ENCODE measurements at places on chromosomes 16 and 17.

DNA sequence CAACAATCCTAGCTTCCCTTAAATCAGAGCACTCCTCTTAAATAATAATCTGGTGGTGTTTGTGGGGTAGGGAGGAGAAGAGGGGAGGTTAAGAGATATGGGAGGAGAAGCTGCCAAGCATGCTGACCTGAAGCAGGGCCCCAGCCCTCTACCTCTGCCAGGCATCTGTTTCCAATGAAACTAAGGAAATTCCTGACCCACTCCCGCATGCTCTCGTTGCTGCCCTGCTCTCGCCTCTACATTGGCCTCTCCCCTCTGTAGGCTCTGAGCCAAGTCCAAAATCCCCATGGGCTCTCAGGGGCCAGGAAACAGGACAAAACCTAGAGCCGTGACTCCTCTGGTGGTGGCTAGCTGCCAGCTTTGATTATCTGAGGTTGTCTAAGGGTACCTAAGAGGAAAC lies 559.5 kb upstream of the CDH11 start:
- no peak for ATAC-seq

GRCh38 chr17:42886283-42887176 lies 14.1 kb upstream of the G6PC1 start:
- ATAC-seq: no peak

DNA sequence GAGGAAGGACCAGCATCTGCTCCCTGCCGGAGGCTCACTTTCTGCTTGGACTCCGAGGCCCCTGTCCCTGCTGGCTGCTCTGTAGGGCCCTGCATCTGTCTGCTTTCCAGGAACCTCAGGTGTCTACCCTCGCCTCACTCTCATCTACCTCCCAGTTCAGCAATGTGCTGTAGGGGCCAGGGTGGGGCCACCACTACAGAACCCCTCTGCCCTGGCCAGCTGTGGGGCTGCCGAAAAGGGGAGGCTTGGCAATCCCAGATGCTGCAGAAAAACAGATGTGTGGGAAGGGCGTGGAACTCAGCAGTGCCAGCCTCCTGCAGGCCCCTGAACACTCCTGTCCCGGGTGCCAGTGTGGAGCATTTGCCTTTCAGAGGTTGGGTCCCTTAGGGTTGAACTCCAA lies 80.1 kb upstream of the ZNF469 start:
- ATAC-seq: no peak

DNA sequence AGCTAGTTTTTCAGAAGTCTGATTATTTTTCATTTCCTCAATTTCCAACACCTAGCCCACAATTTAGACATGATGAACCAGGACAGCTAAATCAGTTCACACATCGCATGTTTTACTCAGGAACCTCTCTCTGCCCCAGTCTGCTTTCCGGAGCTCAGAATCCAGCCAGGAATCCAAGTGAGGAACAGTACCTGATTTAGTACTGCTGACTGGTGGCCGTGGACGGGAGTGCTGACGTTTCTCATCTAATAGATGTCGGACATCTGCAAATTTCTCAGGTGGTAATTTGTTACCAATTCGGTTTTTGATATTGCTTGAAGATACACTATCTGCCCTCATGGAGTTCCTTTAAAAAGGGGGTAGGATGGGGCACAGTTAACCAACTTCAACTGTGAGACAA lies 14.9 kb upstream of the ITGAE start:
- no peak for ATAC-seq

DNA sequence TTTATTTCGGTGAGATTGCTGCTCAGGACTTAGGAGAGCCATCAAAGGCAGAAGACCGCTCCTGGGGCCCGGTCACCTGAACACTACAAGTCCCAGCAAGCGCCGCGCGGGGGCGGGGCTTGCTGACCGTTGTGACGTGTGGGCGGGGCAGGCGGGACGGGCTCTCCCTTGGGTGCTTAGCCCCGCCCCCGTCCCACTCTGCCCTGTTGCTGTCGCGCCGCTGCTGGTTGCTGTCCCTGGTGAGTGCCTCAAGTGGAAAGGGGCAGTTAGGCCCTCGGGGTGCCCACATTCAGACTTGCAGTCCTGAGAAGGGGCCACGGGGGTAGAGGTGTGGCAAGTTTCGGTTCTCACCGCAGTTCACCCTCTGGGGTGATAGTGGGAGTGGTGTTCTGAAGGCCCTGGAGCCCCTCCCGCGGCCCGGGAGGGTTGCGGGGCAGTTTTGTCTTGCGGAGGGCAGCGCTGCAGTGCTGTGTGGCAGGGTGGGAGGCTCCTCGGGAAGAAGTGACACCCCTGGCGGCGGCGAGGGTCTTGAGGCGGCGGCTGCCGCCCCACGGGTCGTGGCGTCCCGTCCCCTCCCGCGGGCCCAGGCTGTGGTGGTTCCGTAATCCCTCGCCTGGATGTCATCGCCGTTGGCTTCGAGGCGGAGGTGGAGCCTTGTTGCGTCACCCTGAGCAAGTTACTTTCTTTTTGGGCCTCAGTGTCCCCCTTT lies at the start of gene CALCOCO2:
Gene CALCOCO2 (plus strand): TSS at position 196 of the 709 bp plus-strand sequence. CDS start 10,673 bp downstream, outside the sequence.
- ATAC-seq: peak; percentile 86

DNA sequence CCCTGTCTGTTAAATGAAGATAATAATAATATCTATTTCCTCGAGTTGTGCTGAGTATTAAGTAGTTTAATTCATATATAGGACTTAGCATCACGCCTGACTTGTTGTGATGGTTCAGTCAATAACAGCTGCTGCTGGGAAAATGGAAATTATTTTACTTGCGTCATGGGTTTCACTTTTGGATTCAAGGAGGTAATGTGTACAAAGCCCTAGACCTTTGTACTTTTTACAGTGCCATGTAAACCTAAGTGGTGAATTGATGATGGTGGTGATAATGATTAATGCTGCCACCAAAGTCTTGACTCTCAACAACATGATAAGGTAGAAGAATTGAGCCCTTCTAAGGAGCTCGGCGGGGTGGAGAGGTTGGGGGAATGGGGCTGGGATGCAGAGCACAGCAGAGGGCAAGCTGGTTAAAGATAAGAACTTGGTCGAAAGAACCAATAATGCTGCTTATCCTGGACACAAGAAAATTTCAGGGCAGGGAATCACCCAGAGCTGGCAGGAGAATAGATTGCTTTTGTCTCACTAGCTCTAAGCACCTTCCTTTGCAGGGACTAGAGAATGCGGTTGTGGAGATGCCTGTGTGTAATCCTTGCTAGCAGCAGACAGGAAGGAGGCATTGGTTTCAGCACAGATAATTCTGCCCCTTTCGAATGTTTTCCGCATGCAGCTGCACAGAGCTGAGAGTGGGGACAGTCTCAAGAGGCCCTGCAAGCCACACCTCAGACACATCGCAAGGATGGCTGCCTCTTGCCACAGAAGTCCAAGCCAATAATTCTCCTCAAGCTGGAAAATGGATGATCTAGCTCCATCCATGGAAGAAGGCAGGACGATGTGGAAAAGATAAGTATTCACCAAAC lies 187.1 kb downstream of the TMEM114 start:
- ATAC-seq: no peak

GRCh38 chr17:20035501-20035900 lies 26.3 kb downstream of the SPECC1 start:
- no peak for ATAC-seq

DNA sequence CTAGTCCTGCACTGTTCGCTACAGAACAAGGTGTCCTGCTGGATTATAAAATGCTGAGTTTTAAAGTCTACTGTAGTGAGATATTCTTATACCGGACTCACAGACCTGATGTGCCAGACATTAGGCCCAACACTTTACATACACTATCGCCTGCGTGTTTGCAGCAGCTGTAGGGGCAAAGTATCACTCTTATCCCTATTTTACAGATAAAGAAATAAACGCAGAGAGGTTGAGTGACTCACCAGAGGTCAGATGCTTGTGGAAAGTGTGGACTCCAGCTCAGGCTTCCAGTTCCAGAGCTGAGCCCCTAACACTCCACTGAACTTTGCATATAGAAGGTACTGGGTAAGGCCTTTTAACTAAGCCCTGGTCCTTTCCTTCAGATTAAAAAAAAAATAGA lies 47.4 kb downstream of the PLXDC1 start:
- no peak for ATAC-seq

GRCh38 chr16:67537270-67537635 lies 8.6 kb downstream of the RIPOR1 start:
- ATAC-seq: peak; percentile 62

DNA sequence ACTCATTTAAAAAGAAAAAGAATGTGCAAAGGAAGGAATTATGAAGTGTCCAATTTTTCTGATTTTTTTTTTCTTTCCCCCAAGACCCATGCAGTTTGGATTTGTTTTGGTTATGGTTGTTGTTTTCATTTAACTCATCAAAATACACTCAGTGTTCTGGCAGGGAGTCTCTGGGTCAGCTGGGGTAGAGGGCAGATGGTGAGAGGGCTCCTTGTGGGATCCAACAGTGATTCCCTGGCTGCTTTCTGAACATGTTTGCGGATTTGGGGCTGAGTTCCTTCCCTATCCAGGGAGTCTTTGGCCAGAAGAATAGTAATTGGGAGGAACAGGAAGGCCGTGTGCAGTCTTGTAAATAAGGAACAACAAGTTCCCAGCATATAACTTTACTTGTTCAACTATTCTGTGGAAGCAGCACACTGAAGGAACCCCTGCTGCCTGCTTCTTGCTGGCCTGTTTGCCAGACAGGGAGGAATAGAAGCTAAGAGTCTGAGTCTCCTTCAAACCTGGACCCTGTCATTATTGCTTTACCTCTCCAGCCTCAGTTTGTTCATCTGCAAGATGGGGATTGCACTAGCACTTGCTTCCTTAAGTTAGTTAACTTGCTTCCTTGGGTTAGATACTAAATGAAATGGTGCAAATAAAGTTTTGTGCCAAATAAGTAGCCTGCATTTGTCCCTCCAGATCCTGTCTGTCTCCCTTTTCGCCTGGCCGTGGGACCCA lies 32.1 kb downstream of the C17orf67 start:
- ATAC-seq: no peak

DNA sequence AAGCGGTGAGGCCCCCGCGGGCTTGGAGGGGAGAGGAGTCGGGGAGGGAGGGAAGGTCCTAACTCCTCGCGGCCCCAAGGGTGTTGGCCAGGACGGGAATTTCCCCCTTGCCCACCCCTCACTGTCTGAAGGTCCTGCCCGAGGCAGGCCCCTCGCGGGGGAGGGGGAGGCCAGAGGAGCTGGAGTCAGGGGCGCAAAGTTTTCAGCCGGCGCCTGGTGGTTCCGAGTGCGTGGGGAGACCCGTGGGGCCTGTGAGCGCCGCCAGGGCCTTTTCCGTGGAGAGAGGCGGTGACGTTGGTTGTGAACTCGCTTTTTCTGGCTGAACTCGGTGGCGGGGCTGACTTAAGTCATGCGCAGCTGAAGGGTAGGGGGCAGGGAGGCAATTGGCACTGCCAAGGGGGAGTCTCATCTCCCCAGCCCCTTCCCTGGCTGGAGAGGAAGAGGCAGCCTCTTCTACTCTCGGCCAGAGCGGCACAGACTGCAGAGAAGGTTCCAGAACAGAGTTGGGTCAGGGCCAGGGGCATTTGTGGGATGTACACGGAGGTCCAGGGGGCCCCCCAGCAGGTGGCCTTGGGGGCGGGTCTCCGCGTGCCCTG lies 1.5 kb downstream of the CACNA1H start:
- ATAC-seq: no peak

DNA sequence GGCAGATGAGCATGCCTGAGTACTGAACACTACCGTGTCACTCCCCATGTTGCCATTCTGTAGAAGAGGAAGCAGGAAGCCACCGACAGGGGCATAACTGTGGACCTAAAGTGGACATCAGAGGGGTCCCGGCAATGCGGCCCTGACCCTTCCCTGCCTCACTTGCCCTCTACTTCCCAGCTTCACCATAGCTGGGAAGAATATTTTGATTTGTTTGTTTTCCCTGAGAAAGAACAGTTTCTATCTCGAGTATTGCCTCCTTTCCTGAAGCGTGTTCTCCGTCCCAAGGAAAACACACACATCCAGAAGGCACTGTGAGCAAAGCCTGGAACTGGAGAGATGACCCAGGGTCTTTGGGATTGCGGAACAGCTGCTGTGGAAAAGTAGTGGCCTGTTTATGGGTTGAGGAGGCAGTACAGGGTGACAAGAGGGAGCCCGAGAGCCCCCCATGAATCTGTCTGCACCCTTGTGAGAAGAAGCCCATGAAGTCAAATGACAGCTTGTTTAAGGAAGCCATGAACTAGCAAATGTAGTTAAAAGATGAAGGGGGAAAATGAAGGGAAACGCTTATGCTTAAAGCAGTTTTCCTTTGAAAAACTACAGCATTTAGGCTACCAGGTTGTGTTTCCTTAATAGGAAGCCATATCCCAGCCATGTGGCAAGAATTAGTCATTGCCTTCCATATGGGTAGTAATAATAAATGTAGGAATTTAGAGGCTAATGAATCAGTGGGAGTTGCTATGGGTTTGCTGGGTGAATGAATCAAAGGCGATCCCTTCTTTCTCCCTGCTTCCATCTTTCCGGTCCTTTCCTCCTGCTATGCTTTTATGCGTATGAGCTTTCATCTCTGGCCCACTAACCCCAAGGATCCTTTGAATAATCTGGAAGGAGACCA lies 90.0 kb upstream of the TBX2 start:
- ATAC-seq: no peak

- no peak for ATAC-seq
Measured at GRCh38 chr17:9771465-9771864, 19.9 kb downstream of the DHRS7C start.

DNA sequence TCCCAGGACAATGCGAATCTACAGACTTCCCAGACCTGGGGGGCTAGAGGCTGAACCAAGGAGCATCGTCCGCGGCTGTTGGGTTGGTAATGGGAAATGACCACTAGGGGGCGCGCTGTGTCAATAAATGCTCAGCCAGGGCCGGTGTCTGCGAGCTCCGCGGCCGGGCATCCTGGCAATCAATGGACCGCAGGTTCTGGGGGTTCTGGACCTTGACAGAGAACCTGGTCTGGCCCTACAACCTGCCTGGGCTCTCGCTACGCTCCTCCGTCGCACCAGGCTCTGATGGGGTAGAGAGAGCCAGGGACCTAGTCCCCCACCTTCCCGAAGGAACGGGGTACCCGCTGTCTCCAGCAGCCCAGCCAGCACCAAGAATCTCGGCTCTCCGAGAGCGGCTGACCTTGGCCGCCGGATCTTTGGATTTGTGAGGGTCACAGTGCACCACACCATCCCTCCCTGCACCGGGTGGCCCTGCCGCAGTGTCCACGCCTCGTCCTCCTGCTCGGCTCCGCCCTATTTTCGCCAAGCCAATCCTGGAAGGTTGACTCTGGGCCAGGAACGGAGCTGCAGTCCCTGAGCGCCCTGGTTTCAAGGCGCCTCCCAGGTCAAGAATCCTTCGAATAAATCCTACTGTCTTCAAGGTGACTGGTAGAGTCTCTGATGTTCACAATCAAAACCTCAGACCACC lies 20.4 kb upstream of the BEAN1 start:
- peak; percentile 76 for ATAC-seq
